Posterior cingulate gyrus (tissue), 11 donors: ENCODE measurements at places on chromosomes 1 and 21.

DNA sequence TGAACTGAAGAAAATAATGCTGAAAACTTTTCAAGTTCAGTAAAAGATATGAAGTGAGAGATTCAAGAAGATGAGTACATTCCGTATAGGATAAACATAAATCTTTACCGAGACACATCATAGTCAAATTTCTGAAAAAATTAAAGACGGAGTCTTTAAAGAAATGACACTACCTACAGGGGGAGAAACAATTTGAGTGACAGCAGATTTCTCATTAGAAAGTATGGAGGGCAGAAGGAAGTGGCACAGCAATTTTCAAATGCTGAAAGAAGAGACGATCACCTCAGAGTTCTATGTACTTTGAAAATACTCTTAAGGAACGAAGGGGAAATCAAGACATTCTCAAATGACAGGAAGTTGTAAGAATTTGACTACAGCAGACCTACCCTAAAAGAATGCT lies 271.2 kb downstream of the ZP4 start:
- DNase-seq = no peak

GRCh38 chr1:67721650-67722291 lies 36.8 kb downstream of the GADD45A start:
- no peak for DNase-seq

GRCh38 chr1:14551386-14551785 lies 47.1 kb upstream of the KAZN start:
- DNase-seq = no peak

DNA sequence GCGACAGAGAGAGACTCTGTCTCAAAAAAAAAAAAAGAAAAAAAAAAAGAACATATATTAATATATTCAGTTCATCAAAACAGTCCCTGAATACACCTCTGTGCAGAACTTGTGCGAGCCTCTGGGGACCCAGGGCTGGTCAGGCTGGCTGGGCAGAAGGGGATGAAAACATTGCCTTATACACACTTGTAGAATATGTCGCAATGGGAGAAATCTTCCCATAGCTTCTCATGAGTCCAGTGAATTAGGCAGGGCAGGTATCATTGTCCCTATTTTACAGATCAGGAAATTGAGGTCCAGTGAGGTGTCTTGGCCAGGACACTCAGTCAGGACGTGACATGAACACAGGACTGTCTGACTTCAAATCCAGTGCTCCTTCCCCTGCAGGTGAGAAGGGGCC lies 12.6 kb upstream of the WNT4 start:
- DNase-seq = no peak

DNA sequence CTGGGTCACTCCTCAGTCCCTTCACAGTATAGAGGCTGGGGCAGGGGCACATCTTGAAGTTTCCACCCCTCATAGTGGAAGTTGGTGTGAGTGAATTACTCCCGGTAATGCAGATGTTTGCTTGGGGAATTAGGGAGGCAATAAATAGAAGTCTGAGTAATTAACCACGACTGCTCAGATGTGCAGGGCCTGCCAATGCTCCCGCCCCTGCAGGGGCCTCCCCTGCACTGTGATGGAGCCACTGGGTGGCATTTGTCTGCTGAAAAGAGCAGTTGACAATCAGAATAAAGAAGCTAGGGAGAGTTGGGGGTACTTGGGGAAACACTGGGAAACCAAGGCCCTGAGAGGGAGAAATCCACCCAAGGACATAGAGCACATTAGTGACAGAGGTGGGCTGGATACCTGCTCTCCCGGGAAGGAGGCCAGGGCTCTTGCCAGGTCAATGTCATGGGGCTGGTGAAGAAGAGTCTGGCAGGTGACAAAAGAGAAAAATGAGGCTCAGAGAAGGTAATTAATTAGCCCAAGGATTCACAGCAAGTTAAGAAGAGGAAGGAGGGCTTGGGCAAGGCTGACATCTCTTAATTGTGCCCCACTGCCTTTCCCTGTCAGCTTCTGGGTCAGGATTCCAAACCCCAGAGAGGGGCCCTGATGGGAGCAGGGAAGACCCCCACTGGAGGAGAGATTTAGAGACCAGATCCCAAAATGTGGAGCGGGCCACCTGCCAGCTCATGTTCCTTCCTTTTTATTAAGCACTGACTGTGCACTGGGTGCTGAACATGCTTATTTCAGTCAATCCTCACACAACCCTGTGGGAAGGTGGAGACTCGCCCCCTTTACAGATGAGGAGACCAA lies 436.2 kb downstream of the MATN1 start:
- DNase-seq = no peak

GRCh38 chr1:63289135-63289534 lies 33.2 kb upstream of the FOXD3 start:
- no peak for DNase-seq

- no peak for DNase-seq
Measured at GRCh38 chr1:19257178-19257914, 5.7 kb downstream of the MRTO4 start.

DNA sequence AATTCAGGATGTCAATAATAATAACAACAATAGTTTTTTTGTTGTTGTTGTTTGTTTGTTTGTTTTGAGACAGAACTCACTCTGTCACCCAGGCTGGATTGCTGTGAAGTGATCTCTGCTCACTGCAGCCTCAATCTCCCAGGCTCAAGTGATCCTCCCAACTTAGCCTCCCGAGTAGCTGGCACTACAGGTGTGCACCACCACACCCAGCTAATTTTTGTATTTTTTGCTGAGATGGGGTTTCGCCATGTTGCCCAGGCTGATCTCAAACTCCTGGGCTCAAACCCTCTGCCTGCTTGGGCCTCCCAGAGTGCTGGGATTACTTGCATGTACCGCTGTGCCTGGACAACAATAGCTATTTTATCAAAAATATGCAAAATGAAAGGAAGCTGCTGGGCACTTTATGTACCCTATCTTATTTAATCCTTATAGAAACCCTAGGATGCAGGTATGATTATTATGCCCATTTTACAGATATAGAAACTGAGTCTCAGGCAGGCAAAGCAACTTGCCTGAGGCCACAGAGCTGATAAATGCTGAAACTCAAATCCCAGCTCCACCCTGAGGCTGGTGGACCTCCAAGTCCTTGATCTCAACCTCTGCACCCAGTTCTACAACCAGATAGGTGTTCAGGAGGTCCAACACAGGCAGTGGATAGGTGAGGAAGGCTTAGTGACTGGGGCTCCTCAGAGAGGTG lies 57.4 kb upstream of the CTPS1 start:
- DNase-seq = no peak

- DNase-seq = no peak
Measured at GRCh38 chr1:39965044-39965443, 10.1 kb downstream of the MFSD2A start.

GRCh38 chr1:211135342-211135950 lies 1.5 kb upstream of the KCNH1 start:
- no peak for DNase-seq

GRCh38 chr1:203992440-203992839 lies 80.5 kb upstream of the SOX13 start:
- DNase-seq = no peak

- no peak for DNase-seq
Measured at GRCh38 chr1:11058595-11059154, 1.1 kb downstream of the SRM start.

GRCh38 chr21:23853796-23854379 lies 1753.4 kb downstream of the MRPL39 start:
- DNase-seq = no peak

DNA sequence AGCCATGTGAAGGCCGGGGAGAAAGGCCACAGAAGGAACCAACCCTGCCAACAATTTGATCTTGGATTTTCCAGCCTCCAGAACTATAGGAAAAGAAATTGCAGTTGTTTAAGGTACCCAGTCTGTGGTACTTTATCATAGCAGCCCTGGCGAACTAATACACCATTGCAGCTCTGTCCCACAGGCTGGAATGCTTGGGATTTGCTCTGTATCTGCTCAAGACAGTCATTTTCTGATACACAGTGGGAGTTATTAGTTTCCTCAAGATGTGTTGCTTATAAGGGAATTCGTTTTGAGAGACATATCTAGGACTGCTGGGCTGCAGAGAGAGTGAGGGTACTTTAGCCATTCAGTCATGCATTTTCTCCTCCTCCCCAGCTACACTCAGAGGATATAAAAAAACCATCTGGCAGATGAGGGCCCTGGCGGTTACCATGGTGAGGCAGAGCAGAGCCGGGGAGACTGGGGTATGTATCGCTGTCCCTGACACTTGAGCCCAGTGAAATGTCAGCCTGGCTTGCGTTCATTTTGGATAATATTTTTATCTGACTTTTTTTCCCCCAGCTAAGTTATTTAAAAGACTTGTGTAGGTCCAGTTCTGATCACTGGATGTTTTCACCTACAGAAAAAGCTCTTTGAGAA lies 104.6 kb downstream of the DIRAS3 start:
- peak; percentile 67 for DNase-seq
